ENCODE measurements at places on chromosomes 12 and 14. TPM values are rescaled to one million over a fixed set of nuclear protein-coding genes. Genes with fewer than 3 reads are reported as not detected.

Gene USP30
- 45.4 TPM for total RNA-seq

Gene METTL1
- 1.2 TPM for total RNA-seq

Gene SCNN1A
- total RNA-seq = 134 TPM

Gene SOAT2
- total RNA-seq = 13.3 TPM

Gene CCDC196
- not detected for total RNA-seq

DNA sequence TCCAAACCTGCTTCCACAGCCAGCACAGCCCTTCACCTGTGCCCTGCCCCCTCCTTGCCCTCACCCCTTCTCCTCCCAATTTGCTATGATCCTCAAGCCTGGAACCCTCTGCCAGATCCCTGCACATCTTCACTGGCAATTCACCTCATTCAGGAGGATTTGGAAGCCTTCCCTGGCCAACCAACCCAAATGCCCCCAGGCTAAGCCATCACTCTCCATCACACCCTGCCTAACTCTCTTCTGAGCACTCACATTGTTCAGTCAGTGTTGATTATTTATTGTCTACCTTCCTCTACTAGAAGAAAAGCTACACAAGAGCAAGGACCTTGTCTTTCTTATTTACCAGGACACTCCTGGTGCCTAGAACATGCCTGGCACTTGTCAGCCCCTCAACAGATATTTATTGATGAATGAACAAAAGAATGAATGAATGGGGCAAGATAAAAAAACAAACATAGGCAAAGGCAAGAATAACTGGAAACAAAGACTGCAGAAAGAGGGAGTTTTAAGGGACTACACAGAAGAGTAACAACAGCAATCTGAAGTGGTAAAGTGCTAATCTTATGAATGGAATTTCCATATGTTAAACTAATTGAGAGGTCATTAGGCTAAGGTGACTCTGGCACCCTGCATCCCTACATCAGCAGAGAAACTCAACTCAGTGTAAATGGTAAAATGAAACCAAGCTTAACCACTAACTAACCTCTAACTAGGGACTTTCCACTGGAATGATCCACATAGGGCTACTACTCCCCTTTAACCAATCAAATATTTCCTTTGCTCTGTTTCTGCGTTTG, 33.4 kb downstream of the TMTC1 start:
- DNase-seq = no peak

- no peak for DNase-seq
These were observed 773 bp downstream of the GMPR2 start for GRCh38 chr14:24233538-24233866.

DNA sequence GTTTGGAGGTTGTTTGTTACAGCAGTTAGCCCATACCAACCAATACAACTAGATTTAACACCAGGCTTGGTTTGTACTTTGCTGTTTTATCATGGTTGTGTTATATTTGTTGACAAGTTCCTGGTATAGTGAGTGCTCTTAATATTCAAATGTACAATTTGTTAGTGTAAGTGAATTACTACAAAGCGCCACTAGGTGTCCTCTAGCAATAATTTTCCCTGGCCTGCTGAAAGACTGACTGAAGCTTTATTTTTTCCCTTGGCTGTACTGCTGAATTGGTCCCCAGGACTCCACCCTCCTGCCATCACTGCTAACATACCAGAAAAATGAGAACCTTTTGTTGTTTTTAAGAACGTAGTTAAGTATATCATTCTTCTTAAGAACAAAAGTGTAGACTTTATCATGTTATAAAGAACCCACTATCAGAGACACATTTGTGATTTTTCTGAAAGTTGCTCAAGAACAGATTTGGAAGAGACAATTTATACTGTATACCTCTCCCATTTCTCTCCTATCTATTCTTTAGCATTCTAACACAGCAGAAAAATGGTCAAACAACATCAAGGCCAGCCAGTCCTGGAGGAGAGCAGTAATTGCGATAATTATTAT, 75.3 kb upstream of the FAR2 start:
- DNase-seq = no peak

DNA sequence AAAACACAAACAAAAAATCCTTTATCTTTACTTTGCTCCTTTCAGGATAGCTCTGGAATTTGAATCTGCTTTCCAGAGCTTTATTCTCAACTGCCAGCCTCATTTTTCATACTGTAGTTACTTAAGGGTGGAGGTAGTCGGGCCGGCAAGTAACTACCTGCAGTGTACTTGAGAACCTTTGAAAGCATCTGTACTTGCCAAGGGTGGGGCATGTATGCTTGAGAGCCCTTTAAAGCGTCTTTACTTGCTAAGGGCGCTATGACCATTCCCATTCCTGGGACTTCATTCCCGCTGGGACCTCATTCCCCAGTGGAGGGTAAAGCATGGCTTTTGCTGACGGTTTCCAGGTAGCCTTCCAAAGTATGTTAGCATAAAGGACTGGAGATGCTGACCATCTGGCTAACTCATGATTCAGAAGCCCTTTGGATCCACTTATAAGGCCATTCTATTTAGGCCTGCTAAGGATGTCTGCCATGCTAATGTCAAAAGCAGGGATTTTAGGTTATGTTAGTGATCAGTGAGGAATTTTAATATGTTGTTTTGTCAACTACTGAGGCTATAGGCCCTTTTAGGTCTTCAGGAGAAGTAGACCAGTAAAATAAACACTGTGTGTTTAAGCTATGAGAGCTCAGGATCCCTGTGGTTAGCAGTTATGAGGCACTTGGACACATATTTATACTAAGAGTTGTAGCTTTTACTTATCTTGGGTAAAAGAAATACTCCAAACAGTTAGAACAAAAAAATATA, 74.9 kb downstream of the CRADD start:
- no peak for DNase-seq

- DNase-seq = no peak
These were observed 12.7 kb downstream of the SAMD4A start for GRCh38 chr14:54579621-54580020.

DNA sequence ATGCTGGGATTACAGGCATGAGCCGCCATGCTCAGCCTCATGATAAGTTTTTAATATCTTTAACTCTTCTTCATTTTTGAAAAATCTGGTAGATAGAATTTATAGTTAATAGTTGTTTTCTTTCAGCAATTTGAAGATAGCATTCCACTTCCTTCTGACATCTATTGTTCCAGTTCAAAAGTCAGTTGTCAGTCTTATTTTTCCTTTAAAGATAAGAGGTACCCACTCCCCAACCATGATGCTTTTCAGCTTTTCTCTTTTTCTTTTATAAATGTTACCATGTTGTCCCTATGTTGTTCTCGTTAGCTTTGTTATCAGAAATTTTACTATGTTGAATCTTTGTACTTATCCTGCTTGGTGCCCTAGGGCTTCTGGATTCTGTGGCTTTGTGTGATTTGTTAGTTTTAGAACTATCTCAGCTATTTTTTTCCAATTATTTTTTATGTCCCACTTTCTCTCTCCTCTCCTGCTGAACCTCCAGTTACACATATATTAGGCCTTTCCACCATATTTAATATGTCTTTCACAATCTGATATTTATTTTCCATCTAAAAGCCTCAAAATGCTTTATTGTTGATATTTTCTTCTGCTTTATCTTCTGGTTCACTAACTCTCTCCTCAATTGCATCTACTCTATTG, 181.6 kb upstream of the FOXN3 start:
- no peak for DNase-seq

DNA sequence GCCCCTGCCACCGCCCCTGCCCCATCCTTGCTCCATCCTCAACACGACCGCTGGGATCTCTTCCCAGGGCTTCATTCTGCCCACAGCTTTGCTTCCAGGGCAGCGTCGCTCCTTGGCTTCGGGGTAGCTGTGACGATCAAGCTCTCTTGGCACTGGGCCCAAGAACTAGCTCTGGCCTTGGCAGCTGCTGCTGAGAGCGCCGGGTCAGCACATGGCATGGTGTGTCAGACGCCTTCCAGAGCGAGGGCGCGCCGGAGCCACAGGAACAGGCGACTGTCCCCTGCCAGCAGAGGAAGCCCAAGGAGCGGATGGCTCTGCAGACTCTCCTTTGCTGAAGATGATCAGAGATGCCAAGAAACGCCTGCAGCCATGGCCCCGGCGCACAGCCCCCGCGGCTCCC, 15.9 kb downstream of the RAB35 start:
- no peak for DNase-seq

Measured in Peyer's patch (tissue), 4 donors.